ENCODE measurements at places on chromosomes 1 and 21. TPM values are rescaled to one million over a fixed set of nuclear protein-coding genes. Genes with fewer than 3 reads are reported as not detected.

OPTC gene
- not detected for total RNA-seq

ATP8B2 gene
- total RNA-seq, result 70.7 TPM

S100A16 gene
- total RNA-seq, result 530 TPM

ADARB1 gene
- 17.7 TPM for total RNA-seq

A3GALT2 gene
- not detected for total RNA-seq

SLC37A1 gene
- 9.4 TPM for total RNA-seq

SERINC2 gene
- 6.0 TPM for total RNA-seq

NBPF14 gene
- total RNA-seq, result 14.6 TPM

S100A12 gene
- total RNA-seq, result not detected

PRR9 gene
- total RNA-seq, result not detected

LMX1A gene
- total RNA-seq, result not detected

SPRR1A gene
- total RNA-seq, result not detected

CAMK2N1 gene
- total RNA-seq, result 17.8 TPM

ATP1A2 gene
- total RNA-seq, result not detected

KCNT2 gene
- total RNA-seq, result 0.57 TPM

GABPB2 gene
- 7.0 TPM for total RNA-seq

NECTIN4 gene
- 0.40 TPM for total RNA-seq

NID1 gene
- 82.3 TPM for total RNA-seq

MAEL gene
- not detected for total RNA-seq

COL6A1 gene
- 19.0 TPM for total RNA-seq

OR2T11 gene
- total RNA-seq, result not detected

RNF223 gene
- not detected for total RNA-seq

LCE2A gene
- not detected for total RNA-seq

DBT gene
- 9.6 TPM for total RNA-seq

WDR64 gene
- not detected for total RNA-seq

TSSK3 gene
- 0.27 TPM for total RNA-seq

ZYG11A gene
- 1.1 TPM for total RNA-seq

RAB25 gene
- total RNA-seq, result not detected

GPR153 gene
- total RNA-seq, result 1.1 TPM

STUM gene
- not detected for total RNA-seq

RIPK4 gene
- not detected for total RNA-seq

DIPK1A gene
- 1.4 TPM for total RNA-seq

KRTAP12-2 gene
- not detected for total RNA-seq

DLGAP3 gene
- total RNA-seq, result 0.07 TPM

FCRL5 gene
- not detected for total RNA-seq

SHE gene
- total RNA-seq, result 77.0 TPM

LEPR gene
- total RNA-seq, result 12.9 TPM

TMEM82 gene
- total RNA-seq, result not detected

APOBEC4 gene
- not detected for total RNA-seq

SMPDL3B gene
- total RNA-seq, result 0.27 TPM

NTNG1 gene
- total RNA-seq, result 0.13 TPM

CD160 gene
- total RNA-seq, result not detected

NBPF12 gene
- total RNA-seq, result 6.8 TPM

RPE65 gene
- not detected for total RNA-seq

S100A5 gene
- total RNA-seq, result not detected

DISP3 gene
- 0.07 TPM for total RNA-seq

TMEM35B gene
- 16.4 TPM for total RNA-seq

KRTAP19-3 gene
- not detected for total RNA-seq

DPH5 gene
- total RNA-seq, result 35.0 TPM

ERICH3 gene
- not detected for total RNA-seq
